ENCODE measurements at places on chromosomes 11 and 22. TPM values are rescaled to one million over a fixed set of nuclear protein-coding genes. Genes with fewer than 3 reads are reported as not detected.
A peak's percentile ranks its signal among the peaks of the same experiment; 100 is the strongest.

DNA sequence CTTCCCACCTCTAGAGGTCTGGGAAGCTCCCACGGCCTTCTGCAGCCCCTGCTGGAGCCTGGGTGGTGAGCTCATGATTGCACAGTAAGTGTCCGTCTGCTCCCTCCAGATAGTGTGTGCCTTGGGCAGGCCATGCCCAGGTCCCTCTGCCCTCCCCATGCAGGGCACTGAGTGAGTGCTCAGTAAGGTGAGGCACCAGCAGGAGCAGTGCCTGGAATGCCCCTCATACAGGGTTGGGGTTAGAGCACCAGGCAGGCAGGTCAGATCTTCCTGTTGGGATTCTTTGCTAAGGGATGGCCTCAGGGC, 50.3 kb downstream of the NAT10 start:
- no peak overlapping the region for H3K4me3 ChIP-seq
- H3K27me3 ChIP-seq = no peaks in the 10 kb centered on the region
- H3K36me3 ChIP-seq = no peaks in the 10 kb centered on the region
- H3K27ac ChIP-seq = no peak overlapping the region

DNA sequence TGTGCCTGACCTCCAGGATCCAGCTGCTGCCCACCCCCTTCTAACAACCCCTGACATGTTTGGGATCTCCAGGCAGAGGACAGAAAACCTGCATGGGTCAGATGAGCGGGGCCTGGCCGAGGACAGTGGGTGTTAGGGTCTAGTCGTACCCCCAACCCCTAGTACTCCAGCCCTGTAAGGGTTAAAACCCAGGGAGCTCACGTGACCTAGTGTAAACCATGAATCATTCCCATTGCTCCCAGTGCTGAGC, 89.1 kb upstream of the CRYBB3 start:
- H3K27me3 ChIP-seq = no peaks in the 10 kb centered on the region
- H3K27ac ChIP-seq = peak overlapping the region; percentile 85
- no peak overlapping the region for H3K4me3 ChIP-seq
- H3K36me3 ChIP-seq = no peaks in the 10 kb centered on the region

Gene SPDYC
- not detected for total RNA-seq

DNA sequence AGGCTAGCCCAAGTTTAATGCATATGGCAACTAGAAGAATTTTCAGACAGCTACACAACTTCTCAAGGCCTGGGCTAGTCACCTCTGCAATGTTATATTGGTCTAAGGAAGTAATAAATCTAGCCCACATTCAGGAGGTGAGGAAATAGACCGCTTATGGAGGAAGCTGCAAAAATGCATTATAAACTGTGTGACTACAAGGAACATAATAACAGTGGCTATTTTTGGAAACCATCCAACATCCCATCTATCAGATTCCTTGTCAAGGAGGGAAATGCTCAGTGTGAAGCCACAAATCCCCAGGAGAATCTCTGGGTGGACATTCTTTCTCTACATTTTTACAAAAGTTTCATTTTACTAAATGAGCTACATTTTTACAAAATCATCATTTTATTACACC, 76.1 kb downstream of the BBOX1 start:
- H3K27me3 ChIP-seq = no peaks in the 10 kb centered on the region
- no peaks in the 10 kb centered on the region for H3K36me3 ChIP-seq
- H3K4me1 ChIP-seq = peaks cover 2% of the 10 kb centered on the region
- no peak for DNase-seq
- no peak overlapping the region for H3K4me3 ChIP-seq

GRCh38 chr11:8709002-8709672, 26.5 kb downstream of the RPL27A start:
- no peak overlapping the region for H3K27ac ChIP-seq
- H3K27me3 ChIP-seq = no peaks in the 10 kb centered on the region
- H3K4me1 ChIP-seq = no peaks in the 10 kb centered on the region

GRCh38 chr22:27231266-27231665, 570.3 kb downstream of the MN1 start:
- H3K36me3 ChIP-seq = no peaks in the 10 kb centered on the region
- no peak for DNase-seq
- H3K27me3 ChIP-seq = no peaks in the 10 kb centered on the region

Gene IL10RA
- total RNA-seq = 37.2 TPM

Gene CDC42EP2
- total RNA-seq = 13.7 TPM

GRCh38 chr22:41915786-41916493, 1.1 kb upstream of the SHISA8 start:
- no peaks in the 10 kb centered on the region for H3K36me3 ChIP-seq
- peaks cover 31% of the 10 kb centered on the region for H3K27me3 ChIP-seq
- no peak overlapping the region for H3K4me3 ChIP-seq
- H3K4me1 ChIP-seq = no peaks in the 10 kb centered on the region
- no peak overlapping the region for H3K27ac ChIP-seq
- DNase-seq = no peak

GRCh38 chr11:22084056-22084455, 108.8 kb upstream of the ANO5 start:
- no peaks in the 10 kb centered on the region for H3K36me3 ChIP-seq
- H3K27ac ChIP-seq = no peak overlapping the region
- H3K4me1 ChIP-seq = peaks cover 3% of the 10 kb centered on the region
- no peak overlapping the region for H3K4me3 ChIP-seq
